ENCODE measurements at places on chromosomes 4 and X.
A peak's percentile ranks its signal among the peaks of the same experiment; 100 is the strongest.

GRCh38 chrX:23365541-23365940, 30.9 kb downstream of the PTCHD1 start:
- no peak for DNase-seq

- no peak for DNase-seq
Observed at GRCh38 chr4:2787230-2788100, 5.4 kb upstream of the SH3BP2 start.

- no peak for DNase-seq
Observed at GRCh38 chr4:137700751-137701150, 168.5 kb upstream of the PCDH18 start.

GRCh38 chr4:181958446-181958845, 284.8 kb upstream of the TENM3 start:
- DNase-seq, result no peak

DNA sequence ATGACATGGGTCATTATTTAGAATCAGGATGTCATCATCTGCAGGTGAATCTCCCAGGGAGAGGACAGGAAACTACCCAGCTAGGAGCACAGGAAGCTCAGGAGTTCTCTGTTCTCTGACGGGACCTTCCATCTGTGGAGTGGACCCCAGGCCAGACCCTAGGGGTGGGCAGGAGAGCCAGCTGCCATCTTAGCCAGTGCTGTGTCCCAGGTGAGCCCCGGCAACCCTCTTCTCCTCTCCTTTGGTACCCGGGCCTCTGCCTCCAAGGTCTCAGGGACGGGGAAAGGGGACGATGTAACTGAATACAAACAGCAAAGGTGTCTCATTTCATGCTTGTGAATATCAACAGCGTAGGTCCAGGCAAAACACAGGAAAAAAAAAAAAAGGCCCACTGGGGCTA, 48.5 kb downstream of the C4orf50 start:
- no peak for DNase-seq

- no peak for DNase-seq
Observed at GRCh38 chr4:5101571-5101970, 50.3 kb downstream of the STK32B start.

DNA sequence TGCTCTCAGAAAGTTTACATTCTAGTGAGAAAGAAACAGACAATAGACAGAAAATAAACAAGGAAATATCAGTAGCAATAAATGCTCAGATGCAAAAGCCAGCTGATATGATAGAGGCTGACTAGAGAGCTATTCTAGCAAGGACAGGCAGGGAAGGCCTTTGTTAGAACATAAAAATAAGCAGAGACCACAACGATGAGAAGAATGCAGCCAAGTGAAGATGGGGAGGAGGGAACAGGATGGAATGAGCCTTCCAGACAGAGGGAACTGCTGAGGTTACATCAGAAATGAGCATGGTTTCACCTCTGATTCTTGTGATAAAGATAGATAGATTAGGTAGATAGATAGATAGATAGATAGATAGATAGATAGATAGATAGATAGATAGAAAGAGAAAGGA, 7.6 kb upstream of the SOWAHB start:
- DNase-seq, result no peak

- no peak for DNase-seq
Observed at GRCh38 chr4:184012937-184013336, 107.8 kb downstream of the STOX2 start.

GRCh38 chr4:7024336-7024890, 18.8 kb upstream of the TADA2B start:
- no peak for DNase-seq

DNA sequence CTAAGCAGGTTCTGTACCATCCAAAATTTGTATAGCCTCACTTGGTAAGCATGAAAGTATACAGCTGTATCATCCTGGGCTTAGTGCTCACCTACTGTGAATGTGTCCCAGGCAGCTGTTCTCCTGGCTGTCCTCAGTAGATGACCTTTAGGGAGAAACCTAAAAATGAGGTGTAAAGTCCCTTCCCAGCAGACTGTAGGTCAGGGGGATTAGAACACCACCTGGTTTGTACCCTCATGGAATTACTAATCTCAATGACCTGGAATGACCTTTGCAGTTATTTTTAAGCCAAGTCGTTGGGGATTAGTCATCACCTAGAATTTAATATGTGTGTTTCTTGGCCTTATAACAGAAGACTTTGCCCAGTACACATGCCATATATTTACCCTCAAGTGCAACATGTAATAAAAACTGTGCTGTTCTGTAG, 39.1 kb upstream of the MBTPS2 start:
- DNase-seq, result no peak

DNA sequence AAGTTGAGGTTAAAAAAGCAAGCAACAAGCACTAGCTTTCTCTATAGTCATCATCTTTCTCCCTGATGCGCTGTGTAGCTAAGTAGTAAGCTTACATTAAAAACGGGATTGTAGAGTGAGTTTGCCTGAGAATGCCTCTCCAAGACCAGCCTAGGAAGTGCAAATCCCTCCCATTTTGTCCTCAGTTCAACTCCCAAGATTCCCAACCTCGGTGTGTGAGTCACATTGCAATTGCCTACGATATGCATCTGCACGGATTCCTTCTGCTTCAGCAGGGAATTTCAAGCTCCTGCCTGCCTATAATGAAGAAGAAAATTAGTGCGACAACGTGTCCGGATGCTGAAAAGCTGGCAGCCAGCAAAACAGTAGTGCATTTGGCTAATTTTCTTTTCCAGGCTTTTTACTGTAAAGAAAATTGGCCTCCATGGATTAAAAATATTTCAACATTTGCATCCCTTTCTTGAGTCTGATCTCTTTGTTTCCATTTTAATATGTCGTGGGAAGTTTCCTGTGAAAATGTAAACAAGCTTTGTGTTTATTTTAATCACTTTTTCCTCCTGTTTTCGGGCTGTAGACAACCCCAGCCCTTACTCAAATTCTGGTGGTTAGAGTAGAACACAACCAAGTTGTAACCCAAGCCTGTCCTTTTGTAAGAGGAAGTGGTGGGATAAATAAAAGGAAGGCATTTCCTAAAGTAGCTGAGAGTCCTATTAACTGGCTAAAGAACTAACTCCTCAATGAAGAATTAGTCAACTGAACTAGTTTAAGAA, 58.4 kb upstream of the TET2 start:
- peak; percentile 41 for DNase-seq

GRCh38 chrX:144798972-144799371, 448.3 kb upstream of the SPANXN1 start:
- no peak for DNase-seq

- DNase-seq, result no peak
Observed at GRCh38 chrX:34810916-34811315, 131.7 kb upstream of the FAM47B start.

- no peak for DNase-seq
Observed at GRCh38 chr4:75662626-75663025, 10.6 kb downstream of the G3BP2 start.

- DNase-seq, result no peak
Observed at GRCh38 chr4:176186067-176186466, 9.3 kb downstream of the SPATA4 start.

DNA sequence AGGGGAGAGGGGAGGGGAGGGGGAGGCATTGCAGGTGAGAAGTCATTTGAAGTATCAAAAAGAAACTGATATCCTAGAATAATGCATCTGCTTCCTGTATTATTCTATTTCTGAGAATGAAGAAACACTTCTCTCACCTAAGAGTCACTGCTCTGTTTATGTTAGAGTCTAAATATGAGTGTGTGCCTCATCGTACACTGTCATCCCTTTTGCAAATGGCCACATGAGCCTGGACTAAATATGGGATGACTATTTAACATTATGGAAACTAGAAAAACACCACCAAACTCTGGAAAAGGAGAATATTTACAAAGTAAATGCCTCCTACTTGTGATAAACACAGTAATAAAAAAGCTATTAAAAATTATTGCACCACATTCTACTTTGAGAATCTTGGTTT, 146.4 kb upstream of the NOCT start:
- no peak for DNase-seq

DNA sequence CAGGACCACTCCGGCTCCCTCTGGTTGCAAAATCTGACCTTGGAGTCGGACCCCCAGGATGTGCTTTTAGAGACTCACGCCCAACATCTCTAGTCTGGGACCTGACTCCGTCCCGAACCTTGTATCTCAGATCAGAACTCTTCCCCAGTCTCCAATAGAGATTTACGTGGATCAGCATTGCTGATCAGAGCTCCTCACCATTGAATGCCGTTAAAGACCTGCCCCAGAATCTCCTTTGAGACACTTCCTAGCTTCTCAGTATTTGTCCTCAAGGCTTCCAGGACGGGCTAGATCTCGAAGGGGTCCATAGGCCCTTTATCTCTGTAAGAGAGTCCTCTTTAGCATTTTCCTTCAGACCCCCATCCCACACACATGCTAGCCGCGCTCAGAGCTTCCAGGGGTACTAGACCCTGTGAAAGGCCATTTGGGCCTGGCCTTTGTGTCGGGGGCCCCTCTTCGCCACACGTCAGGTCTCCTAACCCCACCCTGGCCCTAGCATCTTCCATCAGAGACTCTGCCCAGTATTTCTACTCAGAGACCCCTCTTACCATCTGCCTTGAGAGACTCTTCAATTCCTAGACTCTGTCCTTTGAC, 662 bp downstream of the UBA1 start:
- DNase-seq, result no peak

DNA sequence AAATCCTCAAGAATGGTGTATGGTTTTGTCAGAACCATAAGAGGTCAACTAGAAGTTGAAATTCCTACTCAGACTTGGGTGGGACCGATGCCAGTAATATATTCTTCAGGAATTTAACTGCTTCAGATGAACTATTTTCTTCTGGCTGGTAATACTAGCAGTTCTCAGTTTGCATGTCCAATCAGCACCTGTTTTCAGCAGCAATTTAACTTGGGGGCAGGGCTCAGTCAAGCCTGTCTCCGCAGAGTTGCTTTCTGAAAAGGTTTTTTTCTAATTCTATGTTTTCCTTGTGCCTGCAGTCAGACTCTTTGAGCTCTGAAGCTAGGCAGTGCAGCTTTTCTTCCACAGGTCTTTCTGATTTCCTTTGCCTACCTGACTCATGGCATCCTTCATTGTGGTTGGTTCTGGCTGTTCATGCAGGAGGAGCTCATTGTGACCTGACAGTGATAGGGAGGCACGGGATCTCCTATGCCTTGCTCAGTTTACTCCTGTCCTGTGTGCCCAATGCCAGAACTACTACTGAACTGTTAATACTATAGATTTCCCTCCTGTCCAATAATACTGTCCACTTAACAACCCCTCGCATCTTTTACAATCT, 17.3 kb upstream of the FMR1 start:
- DNase-seq, result no peak

- no peak for DNase-seq
Observed at GRCh38 chr4:2832309-2832980, 11.2 kb upstream of the ADD1 start.

DNA sequence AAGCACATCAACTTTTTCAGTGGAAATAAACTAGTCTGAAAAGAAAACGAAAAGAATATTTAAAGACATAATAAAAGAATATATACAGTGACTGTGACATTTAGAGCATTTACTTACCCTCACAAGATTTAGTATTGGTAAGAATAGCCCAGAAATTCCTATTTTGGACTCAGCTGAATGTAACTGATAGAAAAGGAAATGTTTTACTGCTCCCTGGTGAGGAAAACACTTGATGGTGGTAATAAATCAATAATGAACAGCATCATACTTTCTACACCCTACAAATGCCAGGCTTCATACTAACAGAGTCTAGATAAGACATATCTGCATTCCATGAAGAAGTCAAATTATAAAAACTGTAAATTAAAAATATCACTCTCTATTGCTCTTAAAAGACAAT, 753.5 kb upstream of the PCDH10 start:
- no peak for DNase-seq

DNA sequence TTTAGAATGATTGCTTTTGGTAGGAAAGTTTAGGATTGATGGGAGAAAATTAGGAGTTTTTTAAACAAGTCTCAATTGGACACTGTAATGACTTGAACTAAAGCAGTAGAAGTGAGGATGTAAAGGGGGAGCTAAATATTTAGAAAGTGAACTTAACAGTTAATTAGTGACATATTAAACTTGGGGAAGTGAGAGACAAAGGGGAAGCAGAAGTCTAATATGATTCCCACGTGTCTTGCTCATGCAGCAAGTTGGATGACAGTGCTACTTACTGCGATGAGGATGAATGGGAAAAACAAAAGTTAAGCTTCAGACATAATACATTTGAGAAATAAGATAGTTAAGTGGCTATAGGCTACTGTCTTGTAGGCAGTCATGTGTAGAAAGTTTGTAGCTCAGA, 110.4 kb downstream of the RPA4 start:
- no peak for DNase-seq

GRCh38 chr4:184473499-184474262, 669 bp downstream of the IRF2 start:
- DNase-seq, result no peak

GRCh38 chr4:71300964-71301363, 37.9 kb upstream of the SLC4A4 start:
- no peak for DNase-seq

DNA sequence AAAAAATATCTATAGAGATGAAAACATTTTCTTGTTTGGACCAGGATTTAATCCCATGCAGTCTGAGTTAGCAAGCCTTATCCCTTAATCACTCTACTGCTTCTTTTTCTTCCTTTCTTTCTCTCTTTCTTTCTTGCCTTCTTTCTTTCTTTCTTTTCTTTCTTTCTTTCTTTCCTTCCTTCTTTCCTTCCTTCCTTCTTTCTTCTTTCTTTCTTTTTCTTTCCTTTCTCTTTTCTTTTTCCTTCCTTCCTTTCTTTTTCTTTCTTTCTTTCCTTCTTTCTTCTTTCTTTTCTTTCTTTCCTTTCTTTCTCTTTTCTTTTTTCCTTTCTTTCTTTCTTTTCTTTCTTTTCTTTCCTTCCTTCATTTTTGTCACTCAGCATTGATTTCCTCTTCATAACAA, 434.6 kb downstream of the FAT4 start:
- no peak for DNase-seq

DNA sequence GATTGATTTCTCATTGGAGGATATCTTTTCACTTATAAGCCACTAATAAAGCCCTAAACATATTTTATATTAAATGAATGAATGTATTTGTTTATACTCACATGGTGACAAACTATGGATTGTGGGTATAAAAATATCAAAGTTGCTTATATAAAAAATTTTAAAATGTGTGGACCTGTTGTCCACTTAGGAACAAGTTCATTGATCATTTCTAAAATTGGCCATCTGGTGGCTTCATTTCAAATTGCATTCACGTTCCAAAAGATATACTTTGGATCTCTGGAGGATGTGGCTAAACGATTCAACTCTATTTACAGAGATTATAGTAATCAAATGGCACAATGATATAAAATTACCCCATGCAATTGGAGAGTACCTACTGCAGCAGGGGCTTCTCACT, 32.5 kb downstream of the FSTL5 start:
- no peak for DNase-seq

DNA sequence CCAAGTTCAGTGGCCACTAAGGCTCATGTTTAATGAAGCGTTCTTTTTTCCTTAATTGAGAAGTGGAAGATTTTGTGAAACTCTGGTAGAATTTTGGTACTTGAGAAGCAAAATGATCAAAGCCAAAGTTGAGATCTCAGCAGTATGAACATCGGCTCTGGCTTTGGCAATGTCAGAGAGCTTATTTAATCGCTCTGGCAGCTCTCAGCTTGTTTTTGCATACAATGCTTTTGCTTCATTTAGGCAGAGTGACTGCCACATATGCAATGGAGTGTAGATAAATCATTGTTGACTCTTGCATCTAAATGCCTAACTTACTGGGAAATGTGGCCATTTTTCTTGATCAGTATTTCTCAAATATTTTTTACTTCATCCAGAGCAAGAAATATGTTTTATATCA, 135.7 kb downstream of the AASDH start:
- DNase-seq, result no peak
